ENCODE measurements at places on chromosomes 2 and 18.

GRCh38 chr2:120244656-120245519, 7.8 kb upstream of the RALB start:
- no peak for DNase-seq

DNA sequence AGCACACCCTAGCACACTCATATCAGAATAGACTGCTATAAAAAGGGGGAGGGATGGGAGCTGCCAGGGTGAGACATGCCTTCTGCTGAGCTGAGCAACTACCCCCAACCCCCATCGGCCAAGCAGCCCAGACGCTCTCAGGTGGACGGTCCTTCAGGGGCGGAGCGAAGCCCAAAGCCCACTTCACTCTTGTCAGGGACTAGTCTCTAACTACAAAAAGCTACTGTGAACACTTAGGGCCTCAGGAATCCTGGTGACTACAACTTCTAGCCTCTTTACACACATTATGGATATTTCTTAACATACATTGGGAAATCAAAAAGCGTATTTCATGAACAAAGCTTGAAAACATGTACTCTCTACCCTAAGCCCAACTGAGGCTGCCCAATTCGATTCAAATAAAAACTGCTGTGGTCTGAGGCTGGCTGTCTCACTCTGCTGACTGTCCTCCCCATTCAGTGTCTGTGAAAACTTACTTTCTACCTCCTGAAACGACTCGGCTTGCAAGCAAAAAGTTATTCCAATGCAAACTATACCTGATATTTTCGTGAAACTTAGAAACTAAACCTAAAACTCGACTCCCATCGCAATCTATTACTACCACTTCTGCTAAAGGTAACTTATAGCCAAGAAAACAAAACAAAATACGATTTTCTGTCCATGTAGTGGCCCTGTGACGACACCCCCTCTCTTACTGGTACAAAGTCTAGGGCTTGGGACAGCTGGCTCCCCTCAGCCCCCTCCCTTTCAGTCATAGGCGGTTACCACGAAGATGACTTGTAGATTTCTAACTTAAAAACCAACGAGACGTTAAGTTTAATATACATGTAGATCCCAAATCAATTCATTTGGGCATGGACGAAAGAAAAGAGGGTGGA, 1.2 kb downstream of the SERTAD2 start:
- no peak for DNase-seq

DNA sequence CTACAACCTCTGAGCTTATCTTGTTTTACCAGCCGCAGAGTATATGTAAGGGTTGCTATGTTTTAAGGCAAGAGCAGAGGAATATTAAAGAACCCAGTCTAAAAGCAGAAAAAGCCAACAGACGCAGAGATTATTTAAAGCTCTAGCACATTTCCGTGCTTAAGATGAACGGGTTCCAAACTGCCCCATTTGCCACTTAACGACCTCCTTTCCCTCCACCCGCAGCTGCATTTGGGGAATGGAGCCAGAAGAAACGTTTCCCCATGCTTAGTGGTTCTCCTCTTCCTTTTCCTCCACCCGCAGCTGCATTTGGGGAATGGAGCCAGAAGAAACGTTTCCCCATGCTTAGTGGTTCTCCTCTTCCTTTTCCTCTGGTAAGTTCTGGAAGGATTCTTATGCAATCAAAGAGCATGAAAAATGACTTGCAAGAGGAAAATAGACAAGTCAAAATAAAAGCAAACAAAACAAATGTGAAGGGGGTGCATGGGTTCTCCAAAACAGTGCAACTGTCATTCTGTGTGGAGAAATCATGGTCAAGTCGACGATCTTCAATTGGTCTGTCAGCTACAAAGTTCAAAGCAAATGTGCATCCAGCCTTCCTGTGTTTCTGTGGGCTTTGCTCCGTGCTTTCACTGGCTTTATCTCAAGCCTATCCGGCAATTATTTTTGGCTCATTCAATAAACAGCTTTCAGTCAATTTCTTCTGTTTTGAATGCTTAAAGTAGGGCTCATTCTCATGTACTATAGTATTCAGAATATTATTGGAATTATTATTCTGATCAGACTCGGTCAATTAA, 57.8 kb downstream of the DIPK1C start:
- no peak for DNase-seq

DNA sequence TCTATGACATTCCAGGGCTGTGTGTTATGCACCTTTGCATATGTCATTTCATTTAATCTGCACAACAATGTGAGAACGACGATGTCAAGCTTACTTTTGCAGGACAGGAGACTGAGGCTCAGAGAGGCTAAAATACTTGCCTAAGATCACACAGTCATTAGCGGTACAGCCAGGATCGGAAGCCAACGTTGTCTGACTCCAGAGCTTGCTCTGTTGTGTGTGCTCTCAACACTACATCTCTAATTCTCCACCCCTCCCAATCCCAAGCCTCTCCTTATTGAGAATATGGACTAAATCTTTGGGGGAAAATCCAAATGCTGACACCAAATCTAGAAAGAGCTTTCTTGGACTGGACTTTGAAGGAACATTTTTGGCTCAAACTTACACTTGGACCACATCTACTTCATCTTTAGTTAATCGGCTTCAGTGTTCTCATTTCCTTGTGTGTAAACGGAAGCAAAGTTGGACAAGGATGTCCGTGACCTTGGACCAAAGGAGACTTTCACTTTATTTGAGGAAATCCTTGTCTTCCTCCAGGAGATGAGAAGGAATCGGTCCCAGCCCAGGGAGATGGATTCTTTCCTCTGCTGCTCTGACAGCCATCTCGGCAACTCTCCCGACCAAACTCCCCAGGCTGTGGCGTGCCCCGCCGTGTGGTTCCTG, 242.4 kb downstream of the LPIN1 start:
- DNase-seq = no peak

- DNase-seq = no peak
Observed at GRCh38 chr18:76491776-76492668, 3.0 kb downstream of the ZNF516 start.

GRCh38 chr18:54480616-54481015, 110.4 kb upstream of the DYNAP start:
- no peak for DNase-seq

DNA sequence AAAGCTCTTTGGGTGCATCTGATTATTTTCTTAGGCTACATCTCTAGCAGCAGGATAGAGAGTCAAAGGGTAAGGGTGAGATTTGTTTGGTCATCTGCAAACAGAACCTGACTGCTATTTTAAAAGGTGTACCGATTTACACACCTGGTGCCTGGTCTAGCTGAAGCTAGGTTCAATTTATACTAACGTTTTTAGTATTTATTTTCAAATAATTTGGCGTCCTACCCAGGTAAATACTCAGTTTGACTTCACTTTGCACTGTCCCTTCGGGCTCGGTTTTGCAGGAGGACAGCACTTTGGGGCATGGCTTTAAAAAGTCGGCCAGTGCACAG, 683 bp downstream of the PTRHD1 start:
- no peak for DNase-seq

DNA sequence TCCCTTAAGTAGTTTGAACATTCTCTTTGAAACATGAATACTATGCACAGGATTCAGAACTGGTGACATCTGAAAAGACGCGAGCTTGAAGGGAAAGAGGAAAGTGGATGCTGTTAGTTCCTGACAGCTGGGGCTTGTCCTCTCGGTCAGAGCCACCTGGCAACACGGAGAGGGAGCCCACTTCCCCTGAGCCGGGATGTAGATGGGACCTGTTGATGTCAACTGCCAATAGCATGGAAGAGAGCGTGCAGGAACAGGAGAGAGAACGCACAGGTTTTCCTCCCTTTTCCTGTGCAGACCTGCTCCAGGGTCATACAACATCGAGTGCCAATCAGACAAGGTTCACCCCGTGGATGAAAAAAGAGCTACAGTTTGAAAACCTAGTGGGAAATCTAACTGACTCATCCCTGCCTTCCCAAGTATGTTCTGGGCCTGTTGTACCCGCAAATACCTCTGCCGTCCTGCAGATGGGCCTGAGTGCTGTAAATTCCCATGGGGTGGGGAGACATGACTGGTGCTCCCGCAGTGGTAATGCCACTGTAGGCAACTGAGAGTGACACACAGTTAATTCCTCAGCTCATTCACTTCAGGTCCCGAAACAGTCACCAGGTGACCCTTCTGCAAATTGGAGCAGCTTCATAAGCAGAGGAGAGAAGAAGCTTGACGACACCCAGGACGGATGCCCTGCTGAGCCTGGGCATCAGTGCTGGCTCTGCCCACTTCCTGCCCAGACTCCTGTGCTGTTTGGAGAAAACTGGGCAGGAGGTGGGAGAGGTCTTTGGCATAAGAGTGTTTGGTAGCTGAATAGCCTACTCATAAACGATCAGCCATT, 13.9 kb upstream of the MBP start:
- no peak for DNase-seq

- no peak for DNase-seq
Observed at GRCh38 chr2:239724851-239725550, 300.1 kb downstream of the NDUFA10 start.

DNA sequence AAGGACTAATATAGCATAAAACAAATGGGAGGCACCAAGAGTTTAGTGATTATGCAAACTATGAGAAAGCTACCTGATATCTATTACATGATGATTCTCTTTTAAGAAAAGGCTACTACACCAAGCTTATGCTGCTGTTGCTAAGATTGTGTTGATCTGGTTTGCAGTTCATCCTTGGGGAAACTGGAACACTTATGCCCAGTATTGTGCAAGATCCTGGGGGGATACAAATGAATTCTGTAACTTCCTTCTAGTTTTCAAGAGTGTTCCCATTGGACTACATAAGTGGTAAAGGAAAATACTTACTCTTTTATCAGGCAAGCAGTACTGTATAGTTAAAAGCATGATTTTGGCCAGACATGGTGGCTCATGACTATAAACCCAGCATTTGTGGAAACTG, 3.1 kb upstream of the NMI start:
- no peak for DNase-seq

DNA sequence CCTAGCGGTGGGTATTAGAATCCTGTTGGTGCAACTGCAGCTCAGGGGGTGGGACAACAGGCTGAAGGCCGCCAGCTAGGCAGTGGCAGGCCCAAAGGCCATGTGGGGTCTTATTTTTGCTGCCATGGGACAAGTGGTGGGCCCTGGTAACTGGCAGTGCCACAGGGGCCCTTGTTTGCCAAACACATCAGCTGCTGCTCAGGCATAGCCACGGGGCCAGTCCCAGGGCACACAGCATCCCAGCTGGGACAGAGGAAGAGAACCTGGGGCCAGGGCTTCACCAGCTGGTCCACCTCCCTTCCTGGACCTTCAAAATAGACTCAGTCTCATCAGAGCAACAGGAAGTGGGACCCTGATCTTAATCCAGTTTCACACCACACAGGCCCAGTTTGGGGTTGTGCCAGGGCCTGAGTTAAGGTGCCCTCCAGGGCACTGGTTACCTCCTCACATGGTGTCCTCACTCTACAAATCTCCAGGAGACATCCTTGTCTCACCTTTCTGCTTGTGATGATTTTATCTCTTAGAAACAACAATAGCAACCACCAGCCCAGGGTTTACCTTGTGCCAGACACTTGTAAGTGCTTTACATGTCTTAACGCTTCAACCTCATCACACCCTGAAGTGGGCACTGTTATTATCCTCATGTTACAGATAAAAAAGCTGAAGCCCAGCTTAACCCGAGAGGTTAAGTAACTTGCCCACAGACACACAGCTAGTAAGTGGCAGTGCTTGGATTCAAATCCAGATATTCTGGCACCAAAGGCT, 98.5 kb downstream of the GYPC start:
- DNase-seq = no peak

- DNase-seq = no peak
Observed at GRCh38 chr2:156189143-156189542, 143.4 kb downstream of the NR4A2 start.

DNA sequence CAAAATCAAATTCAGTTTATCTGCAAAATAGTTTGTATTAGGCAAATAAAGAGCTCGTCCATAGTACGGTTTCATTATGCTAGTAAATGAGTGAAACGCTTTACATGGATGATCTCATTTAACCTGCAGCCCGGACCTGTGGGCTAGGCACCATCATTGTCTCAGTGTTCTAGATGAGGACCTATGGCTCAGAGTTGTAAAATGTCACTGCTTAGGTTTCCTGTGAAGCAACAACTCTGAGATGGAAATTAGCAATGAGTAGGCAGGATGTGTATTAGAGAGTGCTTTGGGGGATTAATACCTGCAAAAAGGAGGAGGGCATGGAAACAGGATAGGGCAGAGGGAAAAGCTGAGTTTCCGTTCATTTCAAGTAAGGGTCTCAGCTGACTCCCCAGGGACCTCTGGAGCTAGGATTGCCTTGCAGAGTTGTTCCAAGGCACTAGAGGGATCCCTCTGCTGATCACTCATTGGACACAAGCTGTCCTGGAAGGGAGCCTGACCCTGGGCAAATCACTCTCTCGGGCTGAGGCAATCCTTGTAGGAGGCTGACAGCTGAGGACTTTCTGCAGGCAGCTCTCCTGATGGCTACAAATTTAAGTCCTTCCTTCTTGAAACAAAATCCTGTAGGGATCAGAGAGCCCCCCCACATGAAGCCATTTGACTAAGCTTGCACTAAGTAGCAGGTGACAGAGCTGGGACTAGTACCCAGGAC, 58.8 kb upstream of the SIX2 start:
- DNase-seq = no peak

- DNase-seq = no peak
Observed at GRCh38 chr2:30026091-30027055, 105.0 kb upstream of the ALK start.

Data from activated CD4-positive, alpha-beta T cell treated with anti-CD3 and anti-CD28 coated beads for 24 hours (primary cell).